T-helper 2 cell (primary cell): ENCODE measurements at places on chromosomes 11 and 22.

DNA sequence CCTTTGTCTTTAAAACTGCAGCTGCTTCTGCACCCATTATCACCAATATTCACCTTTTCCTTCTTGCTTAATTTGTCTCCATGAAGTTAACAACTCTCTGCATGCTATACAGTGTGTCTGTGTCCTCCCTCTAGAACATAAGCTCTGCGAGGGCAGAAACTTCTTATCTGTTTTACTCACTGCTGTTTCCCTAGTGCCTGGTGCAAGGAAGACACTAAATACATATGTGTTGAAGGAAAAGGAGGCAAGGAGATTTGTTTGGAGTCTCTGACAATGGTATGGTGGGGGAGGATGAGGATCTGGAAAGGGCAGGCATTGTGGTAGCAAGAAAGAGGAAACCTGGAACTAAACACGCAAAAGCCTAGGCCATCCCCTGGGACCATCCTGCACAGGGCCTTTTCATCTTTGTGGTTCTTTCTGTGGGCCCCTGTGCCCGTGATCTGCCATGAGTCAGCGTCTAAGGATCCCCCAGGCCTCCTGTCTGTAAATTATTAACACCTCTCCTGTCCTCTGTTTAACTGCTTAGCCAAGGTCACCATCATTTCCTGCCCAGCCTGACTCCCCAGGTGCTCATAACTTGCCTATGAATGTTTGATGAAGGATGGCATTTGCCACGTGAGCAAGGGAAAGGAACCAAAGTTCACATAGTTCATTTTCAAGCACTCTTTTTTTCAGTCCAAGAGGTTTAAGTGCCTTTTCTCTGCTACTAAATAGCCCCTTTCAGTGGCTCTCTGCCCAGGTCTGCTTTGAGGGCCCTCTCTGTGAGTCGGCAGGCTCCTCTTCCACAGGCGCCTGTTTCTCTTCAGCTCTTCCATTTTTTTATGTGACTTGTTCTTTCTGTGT is 131.1 kb downstream of the RASSF10 start:
- DNase-seq = no peak

DNA sequence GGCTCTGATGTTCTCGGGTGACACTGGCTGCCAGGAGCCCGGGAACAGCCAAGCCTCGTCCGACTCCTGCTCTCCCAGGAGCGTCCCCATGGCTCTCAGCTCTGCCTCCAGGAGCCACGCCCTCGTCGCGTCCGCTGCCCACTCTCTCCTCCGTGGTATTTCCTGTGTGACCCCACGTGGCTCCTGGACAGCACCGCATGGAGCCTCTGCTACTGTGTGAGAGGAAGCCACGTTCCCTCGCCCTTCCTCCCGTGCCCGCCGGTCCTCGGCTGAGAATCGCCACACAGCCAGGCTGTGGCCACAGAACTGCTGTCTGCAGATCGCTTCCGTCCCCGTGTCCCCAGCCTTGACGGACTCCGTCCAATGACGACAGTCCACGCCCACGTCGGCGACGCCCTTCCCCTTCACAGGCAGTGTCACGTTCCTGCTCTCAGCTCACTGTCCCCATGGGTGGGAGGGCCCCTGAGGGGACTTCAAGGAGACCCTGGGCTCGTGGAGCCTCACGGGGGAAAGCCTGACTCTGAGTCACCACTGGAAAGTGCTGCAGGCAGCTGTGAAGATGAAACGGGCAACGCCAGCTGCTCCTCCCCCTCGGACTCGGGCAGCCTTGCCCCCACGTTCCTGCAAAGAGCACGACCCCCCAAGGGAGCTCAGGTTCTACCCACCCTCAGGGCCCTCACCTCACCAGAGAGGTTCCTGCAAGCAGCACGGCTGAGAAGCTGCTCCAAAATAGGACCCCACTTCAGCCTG is 458.5 kb downstream of the BRD1 start:
- DNase-seq = no peak

DNA sequence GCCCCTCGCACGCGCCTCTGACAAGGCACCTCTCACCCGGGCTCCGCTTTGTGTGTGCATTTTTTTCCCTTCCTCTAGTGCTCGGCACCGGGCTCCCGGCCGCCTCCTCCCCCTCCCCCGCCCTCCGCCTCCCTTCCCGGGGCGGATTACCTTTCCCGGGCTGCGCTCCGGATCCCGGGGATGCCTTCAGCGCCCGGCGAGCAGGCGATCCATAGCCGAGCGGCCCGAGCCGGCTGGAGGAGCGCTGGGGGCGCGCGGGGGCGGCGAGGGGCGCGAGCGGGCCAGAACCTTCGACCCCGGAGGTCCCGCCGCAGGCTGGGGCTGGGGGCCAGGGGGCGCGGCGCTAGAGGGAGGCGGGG is 282 bp downstream of the MPPED2 start:
- DNase-seq = no peak

DNA sequence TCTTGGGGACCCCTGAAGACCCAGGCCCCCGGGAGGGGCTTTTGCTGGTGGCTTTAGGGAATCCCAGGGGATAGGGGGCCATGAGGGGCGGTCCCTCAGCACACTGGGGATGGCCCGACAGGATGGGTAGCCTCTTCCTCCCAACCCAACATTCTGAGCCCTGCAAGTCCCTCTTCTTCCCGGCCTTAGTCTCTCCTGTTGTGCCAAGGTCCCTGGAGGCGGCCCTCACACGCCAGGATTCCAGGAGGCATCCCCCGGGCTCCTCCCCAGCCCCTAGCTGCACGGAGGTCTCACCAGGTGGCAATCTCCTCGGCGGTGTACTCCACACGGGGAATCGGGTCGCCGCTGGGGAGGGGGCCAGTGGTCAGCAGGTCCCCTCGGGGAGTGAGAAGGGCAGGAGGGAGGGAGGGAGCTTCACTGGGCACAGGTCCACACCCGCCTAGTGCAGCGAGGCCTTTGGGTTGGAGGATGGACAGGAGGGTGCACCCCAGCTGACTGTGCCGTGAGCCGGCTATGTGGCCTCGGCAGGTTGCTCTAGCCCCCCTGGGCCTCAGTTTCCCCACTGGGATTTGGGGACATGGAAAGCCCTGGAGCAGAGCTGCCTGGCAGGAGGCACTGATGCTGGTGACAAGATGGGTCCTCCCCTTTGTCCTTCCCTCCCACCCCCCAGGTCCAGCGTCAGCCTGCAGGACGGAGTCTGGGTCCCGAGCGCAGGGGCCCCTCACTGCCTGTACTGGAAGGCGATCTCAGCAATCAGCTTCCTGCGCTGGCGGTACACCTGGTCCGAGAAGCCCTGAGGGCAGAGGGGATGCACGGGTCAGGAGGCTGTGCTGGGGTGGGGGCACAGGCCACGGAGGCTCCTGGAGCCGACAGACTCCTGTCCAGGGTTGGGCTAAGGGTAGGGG is 4.2 kb downstream of the TH start:
- DNase-seq = no peak

GRCh38 chr11:83464160-83464944 is 178.2 kb upstream of the CCDC90B start:
- DNase-seq = no peak
